ENCODE measurements at places on chromosomes 11 and 22.
A peak's percentile ranks its signal among the peaks of the same experiment; 100 is the strongest.

DNA sequence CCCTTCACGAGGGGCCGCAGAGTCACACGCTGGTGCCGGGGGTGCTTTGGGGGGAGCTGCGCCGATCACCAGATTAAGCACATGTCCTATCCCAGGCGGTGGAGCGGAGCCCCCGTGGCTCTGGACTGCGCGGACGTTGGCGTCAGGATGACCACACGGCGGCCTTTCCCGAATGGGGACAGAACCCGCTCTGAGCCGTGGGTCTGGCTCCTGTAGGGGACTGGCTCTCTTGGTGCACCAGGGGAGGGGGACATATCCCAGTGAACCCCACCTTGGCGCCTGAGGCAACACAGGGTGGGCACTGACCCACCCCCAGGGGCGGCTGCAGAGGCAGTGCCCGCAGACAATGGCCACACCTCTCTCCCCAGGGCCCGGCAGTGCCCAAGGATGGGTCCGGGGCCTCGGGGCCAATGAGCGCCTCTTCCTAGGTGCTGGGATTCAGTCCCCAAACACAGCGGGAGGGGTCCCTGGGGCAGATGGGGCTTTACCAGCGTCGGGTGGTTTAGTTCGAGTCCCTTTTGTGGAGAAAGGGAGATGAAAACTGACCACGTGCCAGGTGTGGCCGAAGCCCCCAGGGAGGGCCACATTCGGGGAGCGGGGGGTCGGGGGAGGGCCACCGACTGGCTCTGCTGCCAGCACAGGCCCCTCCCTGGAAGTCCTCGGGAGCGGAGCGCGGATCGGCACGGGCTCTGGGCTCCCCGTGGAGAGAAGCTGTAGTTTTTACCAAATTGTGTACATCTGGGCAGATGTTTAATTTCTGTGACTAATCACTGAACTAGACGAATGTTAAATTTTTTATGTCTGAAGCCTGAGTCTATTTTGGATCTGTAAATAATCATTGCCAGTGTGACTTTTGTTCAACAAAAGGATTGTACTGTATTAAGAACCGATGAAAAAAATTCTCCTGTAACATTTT, 58.9 kb downstream of the GRAMD4 start:
- DNase-seq, result no peak

DNA sequence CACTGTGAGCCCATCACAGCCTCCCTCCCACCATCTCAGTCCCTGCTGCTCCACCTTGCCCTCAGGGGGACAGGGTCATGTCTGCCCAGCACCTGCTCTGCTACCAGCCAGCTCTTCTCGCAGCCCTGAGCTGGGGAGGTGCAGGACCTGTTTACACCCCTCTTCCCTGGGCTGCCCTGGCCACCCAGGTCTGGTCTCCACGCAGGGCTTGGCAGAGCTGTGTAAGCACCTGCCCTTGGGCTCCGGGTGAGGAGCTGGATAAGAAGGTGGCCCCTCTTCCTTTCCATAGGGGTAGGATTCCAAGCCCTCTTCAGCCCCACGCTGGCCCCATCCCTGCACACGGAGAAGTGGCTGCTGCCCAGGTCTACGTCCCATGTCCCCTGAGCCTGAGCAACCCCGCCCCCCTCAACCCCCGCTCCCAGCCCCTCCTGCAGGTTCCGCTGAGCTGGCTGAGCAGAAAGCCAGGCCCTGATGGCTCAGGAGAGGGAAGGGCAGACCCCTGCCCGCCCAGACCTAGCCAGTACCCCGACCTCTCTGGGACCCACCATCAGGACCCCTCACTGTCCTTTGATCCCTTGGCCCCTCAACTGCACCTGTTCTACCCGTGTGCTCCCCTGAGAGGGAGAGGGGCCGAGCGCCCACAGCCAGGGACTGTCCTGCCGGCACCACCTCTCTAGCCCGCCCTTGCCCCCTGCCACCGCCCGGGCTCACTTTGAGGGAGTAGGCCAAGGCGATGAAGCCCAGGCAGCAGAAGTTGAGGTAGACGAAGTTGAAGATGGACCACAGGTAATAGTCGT, 3.2 kb downstream of the IFITM10 start:
- DNase-seq, result peak; percentile 1

- DNase-seq, result no peak
These were observed 914.5 kb downstream of the METTL15 start for GRCh38 chr11:29022676-29023075.

DNA sequence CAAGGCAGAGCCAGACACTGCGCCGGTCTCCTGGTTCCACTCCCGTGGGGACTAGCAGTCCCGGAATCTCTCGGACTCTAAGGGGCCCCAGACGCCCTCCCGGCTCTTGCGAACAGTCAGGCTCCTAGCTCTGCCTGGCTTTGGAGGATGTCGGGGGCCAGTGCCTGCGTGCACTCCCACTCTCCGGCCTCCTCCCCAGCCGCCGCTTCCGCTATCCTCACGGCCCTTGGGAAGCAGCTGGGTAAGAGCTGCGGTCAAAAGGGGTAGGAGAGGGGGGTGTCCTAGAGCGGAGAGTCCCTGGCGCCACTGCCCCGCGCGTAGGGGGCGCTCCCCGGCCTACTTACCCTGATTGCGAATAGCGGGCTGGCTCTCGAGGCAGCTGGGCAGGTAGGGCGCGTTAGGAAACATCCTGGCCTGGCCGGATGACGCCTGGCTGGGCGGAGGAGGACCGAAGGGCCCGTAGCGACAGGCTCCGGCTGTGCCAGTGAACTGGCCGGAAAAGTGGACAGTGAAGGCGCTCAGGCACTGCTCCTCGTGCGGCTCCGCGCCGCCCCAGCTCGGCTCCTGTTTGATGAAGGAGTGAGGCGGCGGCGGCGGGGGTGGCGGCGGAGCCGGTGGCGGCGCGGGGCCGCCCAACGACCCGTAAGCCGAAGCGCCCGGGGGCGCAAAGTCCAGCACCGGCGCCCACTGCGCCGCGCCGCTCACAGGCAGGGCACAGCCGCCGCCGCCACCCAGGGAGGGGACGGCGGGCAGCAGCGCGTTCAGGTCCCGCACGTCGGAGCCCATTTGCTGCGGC, 785 bp downstream of the WT1 start:
- no peak for DNase-seq

- DNase-seq, result no peak
These were observed 33.5 kb downstream of the MMP7 start for GRCh38 chr11:102497061-102497460.

DNA sequence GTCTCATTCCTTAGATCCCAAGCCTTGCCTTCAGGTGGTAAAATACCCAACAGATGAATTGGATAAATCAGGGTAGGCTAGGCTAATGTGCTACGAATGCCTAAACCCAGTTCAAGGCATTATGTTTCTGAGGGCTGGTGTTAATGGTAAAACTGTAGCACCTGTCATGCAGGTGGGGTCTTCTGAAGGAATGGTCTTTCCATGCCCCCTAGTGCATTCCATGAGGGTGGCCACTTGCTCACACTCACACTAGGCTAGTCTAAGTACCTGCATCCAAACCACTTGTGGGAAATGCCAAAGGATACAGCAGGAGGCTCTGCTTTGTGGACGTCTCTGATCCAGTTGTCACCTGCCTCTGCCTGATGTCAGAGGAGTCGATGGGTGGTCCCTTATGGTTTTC, 24.2 kb upstream of the UCP3 start:
- no peak for DNase-seq

DNA sequence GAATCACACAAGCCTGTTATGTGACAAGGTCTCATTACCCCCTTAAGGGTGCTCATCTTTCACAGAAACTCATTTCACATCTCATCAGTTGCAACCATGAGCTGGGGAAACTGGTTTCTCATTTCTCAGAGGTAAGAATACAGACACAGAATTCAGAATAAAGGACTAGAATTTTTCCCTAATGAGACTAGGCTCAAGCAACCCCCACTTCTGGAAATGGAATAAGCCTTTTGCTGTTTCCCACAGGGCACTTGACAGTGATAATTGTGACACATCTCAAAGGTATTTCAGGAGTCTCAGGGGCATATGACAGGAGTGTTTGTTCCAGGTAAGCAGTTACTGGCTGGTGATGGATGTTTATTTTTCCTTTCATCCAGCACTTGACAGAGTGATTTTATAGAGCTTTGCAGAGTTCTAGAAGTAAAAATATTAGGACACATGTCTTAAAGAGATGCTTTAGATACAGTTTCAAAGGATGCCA, 112.9 kb upstream of the DDI1 start:
- DNase-seq, result no peak

- no peak for DNase-seq
These were observed 25.0 kb upstream of the EED start for GRCh38 chr11:86219311-86220193.

- DNase-seq, result no peak
These were observed 93.2 kb downstream of the TBC1D22A start for GRCh38 chr22:46855681-46856080.

DNA sequence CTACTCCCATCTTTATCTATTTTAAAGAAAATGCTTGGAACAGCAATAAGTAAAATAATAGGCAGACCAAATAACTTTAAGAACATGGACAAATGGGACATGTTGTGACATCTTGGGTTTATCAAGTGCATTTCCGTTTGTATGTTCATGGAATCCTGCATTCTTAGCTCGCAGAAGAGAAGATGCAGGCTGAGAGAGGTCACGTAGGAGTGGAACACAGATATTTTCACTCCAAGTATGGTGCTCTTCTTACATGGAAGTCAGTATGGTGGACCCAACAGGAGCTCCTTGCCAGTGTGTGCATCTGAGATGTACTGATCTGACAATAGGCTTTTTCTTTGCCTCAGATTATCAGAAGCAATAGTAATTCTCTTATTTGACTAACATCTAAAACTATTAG, 1.7 kb downstream of the E2F8 start:
- no peak for DNase-seq

GRCh38 chr22:18999008-18999407, 62.9 kb upstream of the PRODH start:
- DNase-seq, result no peak

- DNase-seq, result no peak
These were observed 16.3 kb downstream of the SART1 start for GRCh38 chr11:65977621-65978390.

Data from stomach (tissue), 19 donors.